Right ventricle myocardium superior (tissue), 1 donor: ENCODE measurements at places on chromosomes 5 and 9. TPM values are rescaled to one million over a fixed set of nuclear protein-coding genes. Genes with fewer than 3 reads are reported as not detected.

GRCh38 chr9:15856591-15856990 lies 303.7 kb downstream of the CCDC171 start:
- no peak for DNase-seq

DOK3 gene
- 4.2 TPM for total RNA-seq

- no peak for DNase-seq
These were observed 57.7 kb downstream of the AK8 start for GRCh38 chr9:132820169-132820944.

PRLR gene
- total RNA-seq: 0.86 TPM

DNA sequence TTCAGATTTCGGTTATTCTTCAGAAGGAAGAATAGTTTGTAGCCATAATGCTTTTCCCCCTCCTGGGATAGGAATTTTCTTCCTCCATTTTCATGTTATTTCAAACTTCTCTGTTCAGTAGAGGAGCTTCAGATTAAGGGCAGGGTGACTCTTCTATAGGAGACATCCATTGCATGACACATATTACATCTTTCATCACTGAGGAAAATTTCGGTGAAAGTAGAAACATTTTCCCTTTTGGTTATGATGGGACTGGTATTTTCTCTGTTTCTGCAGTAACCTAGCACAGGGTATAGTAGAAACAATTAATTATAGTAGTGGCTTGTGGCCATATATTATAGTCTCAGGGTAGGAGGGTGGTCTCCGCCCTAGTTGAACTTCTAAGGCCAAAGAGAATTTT lies 1.1 kb downstream of the IPO11 start:
- DNase-seq: no peak

DNA sequence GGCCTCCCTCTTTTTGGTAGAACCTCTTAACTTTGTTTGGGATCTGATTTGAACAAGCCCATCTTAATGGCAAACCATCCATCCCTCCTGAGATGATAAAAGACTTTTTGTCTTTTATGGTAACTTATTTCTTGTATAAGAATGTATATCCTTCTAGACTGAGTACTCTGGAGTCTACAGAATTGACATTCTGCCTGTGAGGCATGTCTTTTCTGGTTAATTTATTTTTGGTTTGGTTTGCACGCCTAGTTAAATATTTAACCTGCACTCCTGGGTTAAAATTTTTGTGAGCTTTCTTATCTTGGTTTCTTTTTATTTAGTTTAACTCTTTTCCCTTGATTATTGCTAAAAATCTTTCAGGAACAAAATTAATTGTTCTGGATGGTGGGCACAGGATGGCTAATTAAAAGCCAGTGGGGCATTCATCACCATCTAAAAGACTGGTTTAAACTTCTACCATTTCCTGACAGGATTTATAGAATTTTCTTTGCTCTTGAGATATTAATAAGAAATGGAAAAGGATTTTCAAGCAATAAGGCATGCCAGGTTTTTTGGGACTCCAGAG lies 50.3 kb downstream of the PHAX start:
- DNase-seq: no peak

GRCh38 chr9:94870793-94871558 lies 144.5 kb downstream of the AOPEP start:
- peak; percentile 68 for DNase-seq

DNA sequence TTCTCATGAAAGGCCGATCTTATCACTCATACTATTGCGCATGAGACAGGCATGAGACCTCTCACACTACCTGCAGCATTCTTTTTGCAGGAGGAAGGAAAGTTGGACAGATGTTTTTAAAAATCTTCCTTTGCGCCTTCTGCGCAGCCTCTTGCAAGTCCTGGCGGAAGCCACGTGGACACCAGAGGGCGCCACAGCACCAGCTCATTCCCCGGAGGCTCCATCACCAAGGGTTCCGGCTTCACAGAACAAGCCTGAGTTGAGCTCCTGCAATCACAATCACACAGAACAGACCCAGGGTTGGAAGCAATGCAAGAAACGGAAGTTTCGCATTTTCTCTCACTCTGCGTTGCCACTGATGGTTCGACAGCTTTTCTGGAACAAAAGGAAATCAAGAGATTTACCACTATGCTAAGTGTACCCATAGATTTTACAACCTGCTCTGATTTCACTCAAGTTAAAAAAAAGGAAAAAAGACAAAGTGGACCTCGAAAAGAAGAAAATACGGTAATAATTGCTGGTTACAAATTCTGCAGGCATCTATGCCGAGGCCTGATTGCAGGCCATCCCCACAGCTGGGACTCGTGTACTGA lies 304.7 kb upstream of the MSX2 start:
- DNase-seq: peak; percentile 91

EMB gene
- total RNA-seq: 15.9 TPM

DNA sequence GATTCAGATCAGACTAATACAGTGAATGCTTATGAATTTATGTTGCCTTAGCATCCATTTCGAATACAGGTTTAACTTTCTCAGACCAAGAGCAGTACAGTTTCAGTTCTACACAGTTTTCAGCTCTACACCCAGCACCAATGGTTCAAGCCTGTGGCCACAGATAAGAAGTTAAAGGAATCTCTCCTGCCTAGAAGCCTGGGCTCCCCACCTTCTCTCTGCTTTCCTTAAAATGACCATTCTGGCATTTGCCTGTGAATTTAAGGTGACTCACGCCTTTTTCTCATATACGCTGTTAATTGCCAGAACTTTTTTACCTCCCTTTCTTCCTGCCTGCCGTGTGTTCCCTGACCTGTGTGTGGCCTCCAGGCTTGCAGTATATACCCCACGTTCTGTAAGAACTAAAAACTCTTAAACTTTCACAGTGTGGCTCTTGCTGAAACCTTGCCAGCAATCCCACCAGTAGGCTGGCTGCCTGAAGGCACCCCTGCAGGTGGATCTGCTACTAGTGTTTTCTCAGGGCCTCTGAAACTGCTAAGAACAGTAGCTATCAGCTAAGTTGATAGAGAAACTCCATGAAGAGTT lies 692.8 kb upstream of the CDH18 start:
- no peak for DNase-seq

- no peak for DNase-seq
These were observed 53.8 kb upstream of the EDIL3 start for GRCh38 chr5:84438456-84438855.

DNA sequence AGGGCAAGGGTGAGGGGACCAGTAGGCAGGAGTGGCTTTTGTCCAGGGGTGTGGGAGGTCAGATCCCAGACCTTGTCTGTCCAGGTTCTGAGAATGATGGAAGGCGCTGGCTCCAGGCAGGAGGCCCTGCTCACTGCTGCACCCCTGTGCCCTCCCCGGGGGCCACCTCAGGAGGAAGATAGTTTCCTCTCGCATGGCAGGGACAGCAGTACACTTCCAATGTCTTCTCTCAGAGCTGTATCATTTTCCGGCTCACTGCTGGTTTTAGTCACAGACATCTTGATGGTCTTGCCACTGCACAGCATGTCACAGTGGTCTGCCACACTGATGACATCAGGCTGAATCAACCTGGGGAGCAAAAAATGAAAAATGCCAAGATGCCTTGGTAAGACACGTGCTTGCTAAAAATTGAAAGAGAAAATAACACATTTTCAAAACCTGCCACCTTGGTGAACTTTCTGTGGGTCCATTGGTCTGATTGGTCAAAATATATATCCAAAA lies 3.3 kb upstream of the SLC6A3 start:
- peak; percentile 8 for DNase-seq

GRCh38 chr9:94872891-94873511 lies 146.5 kb downstream of the AOPEP start:
- DNase-seq: no peak

GRCh38 chr5:38569180-38569579 lies 12.7 kb upstream of the LIFR start:
- no peak for DNase-seq

FOXD1 gene
- total RNA-seq: not detected

ZBTB26 gene
- total RNA-seq: 4.7 TPM

DNA sequence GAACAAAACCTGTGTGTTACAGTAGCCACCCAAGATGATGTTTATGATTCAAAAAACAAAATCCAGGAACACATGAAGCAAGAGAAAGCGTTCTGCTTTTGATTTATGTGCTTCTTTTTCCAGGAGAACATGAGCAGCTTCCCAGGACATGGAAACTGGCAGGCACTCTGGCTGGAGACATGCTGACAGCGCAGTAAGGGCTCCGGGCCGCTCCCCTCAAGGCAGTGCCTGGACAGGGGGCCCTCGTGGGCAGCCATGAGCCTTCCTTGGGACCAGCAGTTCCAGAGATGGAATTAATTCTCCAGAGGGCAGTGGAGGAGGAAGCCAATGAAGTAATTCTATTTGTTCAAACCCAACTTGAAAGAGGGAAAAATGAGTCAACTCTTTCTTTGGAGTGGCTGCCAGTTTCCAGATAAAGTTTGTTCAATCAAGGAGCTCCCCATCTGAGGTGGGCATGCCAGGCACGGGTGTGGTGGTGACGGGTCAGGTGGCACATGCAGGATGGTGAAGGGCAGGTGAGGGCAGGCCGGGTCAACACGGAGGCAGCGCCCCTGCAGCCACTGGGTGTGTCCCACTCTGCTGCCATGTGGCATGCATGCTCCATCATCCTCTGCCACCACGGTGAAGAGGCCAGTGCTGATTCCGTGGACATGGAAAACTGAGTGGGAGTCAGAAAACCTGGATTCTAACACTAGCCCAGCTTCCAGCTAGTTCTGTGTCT lies 83.8 kb downstream of the OTULIN start:
- DNase-seq: no peak

DNA sequence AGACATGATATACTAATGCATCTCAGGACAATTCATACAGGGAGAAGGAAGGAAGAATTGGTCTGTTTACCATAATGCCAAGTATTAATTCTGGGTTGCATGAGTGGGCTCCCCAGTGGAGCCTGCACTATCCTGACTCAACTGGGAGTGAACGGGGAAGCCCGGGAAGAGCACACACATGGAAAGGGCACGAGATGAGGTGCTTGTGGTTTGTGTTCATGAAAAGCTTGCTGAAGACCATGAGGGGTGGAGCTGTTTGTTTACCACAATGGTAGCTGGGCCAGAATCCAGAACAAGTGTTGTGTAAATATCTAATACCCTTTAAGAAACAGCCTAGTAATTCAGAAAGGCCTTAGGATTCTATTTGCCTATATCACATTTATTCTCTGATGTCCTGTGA lies 44.6 kb downstream of the POC5 start:
- no peak for DNase-seq

- no peak for DNase-seq
These were observed 159.2 kb downstream of the CDC42SE2 start for GRCh38 chr5:131423056-131423455.

GPR107 gene
- total RNA-seq: 20.4 TPM

RGP1 gene
- total RNA-seq: 28.5 TPM

DNA sequence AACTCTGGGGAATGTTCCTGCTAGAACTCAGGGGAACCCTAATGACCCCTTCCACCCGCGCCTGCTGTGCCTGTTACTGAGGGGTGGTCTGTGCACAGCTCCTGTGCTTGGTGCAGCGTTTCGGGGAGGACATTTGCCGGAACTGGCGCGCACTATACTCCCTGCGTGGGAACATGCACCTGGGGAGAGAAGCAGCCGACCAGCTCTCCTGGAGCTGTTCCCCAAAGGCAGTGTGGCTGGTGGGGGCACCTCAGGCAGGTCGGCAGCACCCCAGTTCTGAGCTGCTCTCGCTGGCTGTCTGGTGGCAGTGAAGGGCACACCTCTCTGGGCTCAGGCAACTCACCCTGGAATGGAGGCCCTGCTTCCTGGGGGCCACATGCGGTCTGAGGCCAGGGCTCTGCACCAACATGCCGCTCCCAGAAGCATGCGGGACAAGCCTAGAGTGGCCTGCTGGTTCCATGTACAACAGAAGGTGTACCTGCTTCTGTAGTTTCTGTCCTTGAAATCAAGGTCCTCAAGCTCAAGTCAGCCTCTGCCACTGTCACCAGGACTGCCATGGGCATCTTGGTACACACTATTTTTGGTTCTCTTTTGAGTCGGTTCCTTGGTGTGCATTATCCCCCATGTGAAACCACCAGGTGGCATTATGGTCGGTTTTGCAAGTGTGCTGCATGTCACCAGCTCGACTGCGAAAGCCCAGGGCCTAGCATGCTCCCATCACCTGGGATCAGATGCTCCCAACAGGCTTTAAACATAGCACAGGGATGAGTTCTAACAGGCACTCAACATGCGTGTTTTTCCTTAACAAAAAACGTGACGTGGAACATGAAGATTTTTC lies 7.8 kb upstream of the MRNIP start:
- DNase-seq: no peak

GRCh38 chr5:110880413-110880812 lies 141.6 kb downstream of the SLC25A46 start:
- DNase-seq: no peak

GRCh38 chr5:31361234-31361633 lies 167.7 kb downstream of the CDH6 start:
- DNase-seq: no peak

ITGA1 gene
- 23.6 TPM for total RNA-seq

PANK3 gene
- 26.1 TPM for total RNA-seq

GRCh38 chr5:179420476-179420875 lies 75.2 kb upstream of the ADAMTS2 start:
- no peak for DNase-seq

DNA sequence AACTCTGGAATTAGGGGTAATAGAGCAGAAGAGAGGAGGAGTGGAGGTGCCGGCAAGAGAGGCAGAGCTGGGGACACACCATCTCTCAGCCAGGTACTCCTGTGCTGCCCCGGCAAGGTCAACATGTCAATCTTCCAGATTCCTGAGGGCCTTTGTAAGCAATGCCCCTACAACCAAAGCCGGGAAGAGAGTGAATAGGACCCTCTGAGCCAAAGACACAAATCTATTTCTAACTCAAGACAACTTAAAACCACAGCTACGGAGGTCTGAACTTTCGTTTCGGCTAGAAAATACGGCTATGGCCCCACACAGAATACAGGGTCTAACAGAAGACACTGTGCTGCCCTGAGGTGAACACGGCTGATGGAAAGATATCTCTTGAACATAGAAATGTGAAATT lies 66.6 kb downstream of the SERINC5 start:
- DNase-seq: no peak

ADAM19 gene
- 8.4 TPM for total RNA-seq

- no peak for DNase-seq
These were observed 45.7 kb downstream of the TGFBR1 start for GRCh38 chr9:99150451-99151171.

GRCh38 chr5:61732796-61733195 lies 400.7 kb downstream of the ZSWIM6 start:
- no peak for DNase-seq

DNA sequence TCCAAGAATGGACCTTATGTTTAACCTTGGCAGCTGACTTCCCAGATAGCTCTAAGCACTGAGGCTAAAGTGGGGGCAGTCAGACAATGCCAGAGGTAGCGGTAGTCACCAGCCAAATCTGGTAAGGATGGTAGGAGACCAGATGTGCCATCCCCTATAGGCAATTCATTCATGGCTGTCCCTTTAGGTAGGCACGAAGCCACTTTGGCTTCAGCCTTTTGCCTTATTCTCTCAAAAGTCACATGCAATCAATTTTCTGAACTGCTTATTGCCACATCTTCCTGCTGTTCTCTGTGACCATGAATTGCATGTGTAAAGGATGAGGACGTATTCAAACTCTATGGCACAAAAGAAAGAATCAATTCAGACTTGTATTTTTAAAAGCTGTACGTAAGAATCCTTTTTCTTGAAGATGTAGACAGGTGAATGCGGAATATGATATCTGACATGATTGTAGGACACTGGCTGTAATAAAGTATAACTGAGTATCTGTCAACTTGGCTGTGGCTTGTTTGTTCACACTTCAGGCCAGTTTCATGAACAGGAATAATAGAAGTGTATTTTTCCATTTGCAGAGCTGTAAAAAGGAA lies 611.7 kb downstream of the NR2F1-AS1 start:
- no peak for DNase-seq

CER1 gene
- total RNA-seq: not detected

GRCh38 chr5:78320401-78320800 lies 25.9 kb upstream of the AP3B1 start:
- no peak for DNase-seq
